ENCODE measurements at places on chromosomes 16 and 17. TPM values are rescaled to one million over a fixed set of nuclear protein-coding genes. Genes with fewer than 3 reads are reported as not detected.

GRCh38 chr16:29987371-29988085, 7.9 kb downstream of the HIRIP3 start:
- DNase-seq: no peak

DNA sequence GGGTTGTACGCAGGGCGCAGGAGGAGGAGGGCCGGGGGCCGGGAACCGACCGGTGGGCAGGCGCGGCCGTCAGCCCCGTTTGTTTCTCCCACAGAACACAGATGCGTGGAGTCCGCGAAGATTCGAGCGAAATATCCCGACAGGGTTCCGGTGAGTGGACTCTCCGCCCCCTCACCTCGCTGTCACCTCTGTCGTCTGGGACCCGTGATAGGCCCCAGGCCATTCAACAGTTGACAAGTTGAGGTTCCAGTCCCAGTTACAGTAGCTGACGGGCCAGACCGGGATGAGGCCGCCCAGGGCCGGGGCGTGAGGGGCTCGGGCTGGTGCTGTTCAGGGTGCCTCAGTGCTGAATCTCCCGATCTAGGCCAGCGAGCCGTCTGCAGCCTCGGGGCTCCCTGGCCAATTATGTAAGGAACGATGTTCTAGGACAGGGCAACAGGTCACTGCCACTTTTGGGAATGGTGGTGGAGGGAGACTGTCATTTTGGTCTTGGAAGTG, 628 bp downstream of the GABARAPL2 start:
- no peak for DNase-seq

GRCh38 chr16:22635357-22635761, 124.7 kb downstream of the NPIPB5 start:
- DNase-seq: no peak

GRCh38 chr17:47694581-47695428, 844 bp downstream of the TBKBP1 start:
- peak; percentile 49 for DNase-seq

The KRTAP4-3 gene
- not detected for polyA plus RNA-seq

The C16orf96 gene
- polyA plus RNA-seq: not detected

Data from IMR-90 (cell line).